ENCODE measurements at places on chromosomes 3 and 15. TPM values are rescaled to one million over a fixed set of nuclear protein-coding genes. Genes with fewer than 3 reads are reported as not detected.

OR5K2 gene
- polyA plus RNA-seq: not detected

MYD88 gene
- 48.9 TPM for polyA plus RNA-seq

ATP10A gene
- polyA plus RNA-seq: not detected

DNA sequence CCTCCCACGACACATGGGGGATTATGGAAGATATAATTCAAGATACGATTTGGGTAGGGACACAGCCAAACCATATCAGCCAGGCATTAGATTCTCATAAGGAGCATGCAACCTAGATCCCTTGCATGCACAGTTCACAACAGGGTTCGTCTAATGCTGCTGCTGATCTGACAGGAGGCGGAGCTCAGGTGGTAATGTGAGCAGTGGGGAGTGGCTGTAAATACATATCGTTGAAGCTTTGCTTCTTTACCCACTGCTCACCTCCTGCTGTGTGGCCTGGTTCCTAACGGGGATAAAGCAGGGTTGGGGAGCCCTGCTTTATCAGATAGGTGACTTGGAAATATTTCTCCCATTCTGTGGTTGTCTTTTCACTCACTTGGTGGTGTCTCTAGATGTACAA lies 14.8 kb downstream of the DOCK3 start:
- no peak for DNase-seq

MYL3 gene
- not detected for polyA plus RNA-seq

SLC24A5 gene
- polyA plus RNA-seq: not detected

GRCh38 chr3:105158286-105158685 lies 208.4 kb upstream of the ALCAM start:
- no peak for DNase-seq

GRCh38 chr15:53536479-53537120 lies 222.9 kb downstream of the WDR72 start:
- DNase-seq: no peak

DNA sequence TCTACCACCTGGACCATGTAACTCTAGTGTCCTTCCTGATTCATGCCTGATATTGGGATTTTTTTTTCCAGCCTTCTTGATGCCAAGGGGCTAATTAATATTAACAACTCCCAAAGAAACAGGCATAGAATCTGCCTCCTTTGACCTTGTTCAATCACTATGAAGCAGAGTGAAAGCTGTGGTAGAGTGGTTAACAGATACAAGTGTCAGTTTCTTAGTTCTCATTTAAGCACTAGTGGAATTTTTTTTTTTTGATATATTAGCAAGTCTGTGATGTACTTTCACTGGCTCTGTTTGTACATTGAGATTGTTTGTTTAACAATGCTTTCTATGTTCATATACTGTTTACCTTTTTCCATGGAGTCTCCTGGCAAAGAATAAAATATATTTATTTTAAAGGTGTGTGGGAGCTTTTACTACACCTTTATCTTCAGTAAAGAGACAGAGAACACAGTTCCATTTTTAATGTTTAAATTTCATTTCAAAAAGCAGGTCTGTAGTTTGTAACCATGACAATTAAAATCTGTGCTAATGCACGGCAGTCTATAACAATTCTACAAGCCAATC lies 67.1 kb downstream of the TOP2B start:
- DNase-seq: no peak

EXD1 gene
- polyA plus RNA-seq: not detected

- no peak for DNase-seq
These were observed 29.2 kb downstream of the IDH2 start for GRCh38 chr15:90072978-90073640.

UTS2B gene
- polyA plus RNA-seq: 0.11 TPM

GTF2E1 gene
- 7.3 TPM for polyA plus RNA-seq

ALDH1L1 gene
- not detected for polyA plus RNA-seq

IL17RD gene
- 0.29 TPM for polyA plus RNA-seq

CHRNB4 gene
- 0.03 TPM for polyA plus RNA-seq

DNA sequence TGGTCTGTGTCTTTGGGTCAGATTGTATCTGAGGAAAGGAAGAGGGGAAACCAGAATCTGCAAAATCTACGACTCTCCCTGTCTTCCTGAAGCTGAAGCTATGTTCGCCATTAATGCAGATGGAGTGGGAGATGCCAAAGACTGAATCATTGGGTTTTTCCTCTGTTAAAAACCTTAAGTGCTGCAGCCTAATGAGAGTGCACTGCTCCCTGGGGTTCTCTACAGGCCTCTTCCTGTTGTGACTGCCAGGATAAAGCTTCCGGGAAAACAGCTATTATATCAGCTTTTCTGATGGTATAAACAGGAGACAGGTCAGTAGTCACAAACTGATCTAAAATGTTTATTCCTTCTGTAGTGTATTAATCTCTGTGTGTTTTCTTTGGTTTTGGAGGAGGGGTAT lies 24.0 kb downstream of the RMDN3 start:
- DNase-seq: peak; percentile 73

DNA sequence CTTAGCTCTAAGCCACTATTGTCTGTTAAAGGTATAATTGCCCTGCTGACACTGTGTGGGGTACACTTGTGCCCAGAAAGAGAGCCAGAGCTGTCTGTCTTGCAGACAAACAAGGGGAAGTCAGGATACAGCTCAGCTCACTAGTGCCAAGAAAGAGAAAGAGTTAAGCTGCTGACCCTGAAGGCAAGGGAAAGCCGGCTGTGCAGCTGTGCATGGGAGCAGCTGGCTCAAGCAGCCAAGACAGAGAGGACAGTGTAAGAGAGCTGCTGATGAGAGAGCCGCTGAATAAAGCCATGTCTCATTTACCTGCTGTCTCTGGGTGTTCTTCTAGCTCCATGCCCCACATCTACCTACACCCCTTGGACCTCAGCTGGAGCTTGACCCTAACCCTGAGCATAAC lies 428.1 kb upstream of the NAALADL2 start:
- DNase-seq: no peak

DNA sequence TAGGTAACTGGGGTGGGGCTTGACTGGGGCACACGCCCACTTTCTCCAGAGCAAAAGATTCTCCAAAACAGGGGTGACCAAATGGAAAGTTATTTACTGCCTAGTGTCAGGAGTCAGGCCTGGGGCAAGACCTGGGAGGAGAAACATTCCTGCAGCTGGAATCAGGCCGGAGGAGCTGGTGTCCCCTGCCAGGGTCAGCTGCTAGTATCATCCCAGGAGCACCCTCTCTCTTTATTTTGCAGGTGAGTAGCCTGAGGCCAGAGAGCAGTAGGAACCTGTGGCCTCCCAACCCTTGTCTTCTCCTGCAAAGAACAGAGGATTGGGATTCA lies 32.9 kb downstream of the DNAJB8 start:
- DNase-seq: no peak

DNA sequence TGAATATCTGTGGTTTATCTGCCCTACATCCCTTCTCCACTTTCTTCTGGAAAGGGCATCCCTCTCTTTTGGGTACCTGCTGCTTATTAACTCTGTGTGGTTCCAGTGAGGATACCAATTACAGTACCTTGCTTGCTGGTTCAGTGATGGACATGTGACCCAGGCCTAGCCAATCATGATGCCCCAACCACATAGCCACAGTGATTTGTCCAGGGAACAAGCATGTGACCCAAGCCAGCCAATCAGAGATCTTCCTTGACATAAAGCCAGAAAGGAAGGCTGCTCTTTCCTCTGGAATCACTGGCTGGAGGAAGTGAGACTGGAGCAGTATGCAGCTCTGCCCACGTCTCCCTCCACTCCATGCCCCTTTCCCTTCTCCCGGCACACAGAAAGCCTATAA lies 10.9 kb upstream of the TMEM158 start:
- DNase-seq: no peak

ATP1B3 gene
- polyA plus RNA-seq: 243 TPM

DNA sequence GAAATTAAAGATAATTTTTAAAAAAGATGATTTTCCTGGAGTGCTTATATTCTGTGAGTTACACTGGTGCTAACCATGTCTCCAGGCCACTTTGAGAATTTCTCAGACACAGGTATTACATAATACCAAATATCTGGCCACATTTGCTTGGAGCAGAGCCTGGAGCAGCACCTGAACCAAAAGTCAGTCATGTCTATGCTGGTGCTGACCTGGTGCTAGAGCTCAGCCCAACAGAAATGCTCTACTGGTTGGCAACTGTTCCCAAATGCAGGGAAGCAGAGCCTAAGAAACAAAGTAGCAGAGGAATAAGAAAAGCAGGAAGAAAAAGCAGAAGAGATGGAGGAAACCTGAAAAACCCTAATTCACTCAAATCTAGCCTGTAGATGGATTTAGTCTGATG lies 135.7 kb upstream of the SLC7A14 start:
- no peak for DNase-seq

SLC9C1 gene
- not detected for polyA plus RNA-seq

DNA sequence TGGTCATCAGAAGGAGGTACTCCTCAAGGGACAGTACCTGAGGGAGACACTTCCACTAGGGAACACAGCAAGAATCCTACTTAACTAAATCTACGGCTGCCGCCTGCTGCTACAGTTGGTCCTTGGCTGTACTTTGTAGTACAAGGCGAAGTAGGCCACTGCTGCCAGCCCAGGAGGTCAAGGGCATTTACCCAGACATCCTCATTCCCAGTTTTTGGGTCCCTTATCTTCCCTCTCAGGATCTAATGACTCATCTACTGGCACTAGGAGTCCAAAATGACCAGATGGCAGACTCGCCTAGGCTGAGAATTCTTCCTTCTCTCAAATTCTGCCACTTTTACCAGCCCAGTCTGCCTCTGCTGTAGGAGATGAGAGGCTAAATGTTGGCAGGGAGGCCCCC lies 27.1 kb upstream of the LAMP3 start:
- DNase-seq: peak; percentile 69

ILDR1 gene
- polyA plus RNA-seq: not detected

USP50 gene
- not detected for polyA plus RNA-seq

- no peak for DNase-seq
These were observed 995 bp downstream of the CHST14 start for GRCh38 chr15:40471808-40472150.

- peak; percentile 46 for DNase-seq
These were observed 74.4 kb downstream of the DHX30 start for GRCh38 chr3:47877290-47877689.

GRCh38 chr3:196989721-196990262 lies 21.2 kb upstream of the PIGZ start:
- DNase-seq: no peak

DNA sequence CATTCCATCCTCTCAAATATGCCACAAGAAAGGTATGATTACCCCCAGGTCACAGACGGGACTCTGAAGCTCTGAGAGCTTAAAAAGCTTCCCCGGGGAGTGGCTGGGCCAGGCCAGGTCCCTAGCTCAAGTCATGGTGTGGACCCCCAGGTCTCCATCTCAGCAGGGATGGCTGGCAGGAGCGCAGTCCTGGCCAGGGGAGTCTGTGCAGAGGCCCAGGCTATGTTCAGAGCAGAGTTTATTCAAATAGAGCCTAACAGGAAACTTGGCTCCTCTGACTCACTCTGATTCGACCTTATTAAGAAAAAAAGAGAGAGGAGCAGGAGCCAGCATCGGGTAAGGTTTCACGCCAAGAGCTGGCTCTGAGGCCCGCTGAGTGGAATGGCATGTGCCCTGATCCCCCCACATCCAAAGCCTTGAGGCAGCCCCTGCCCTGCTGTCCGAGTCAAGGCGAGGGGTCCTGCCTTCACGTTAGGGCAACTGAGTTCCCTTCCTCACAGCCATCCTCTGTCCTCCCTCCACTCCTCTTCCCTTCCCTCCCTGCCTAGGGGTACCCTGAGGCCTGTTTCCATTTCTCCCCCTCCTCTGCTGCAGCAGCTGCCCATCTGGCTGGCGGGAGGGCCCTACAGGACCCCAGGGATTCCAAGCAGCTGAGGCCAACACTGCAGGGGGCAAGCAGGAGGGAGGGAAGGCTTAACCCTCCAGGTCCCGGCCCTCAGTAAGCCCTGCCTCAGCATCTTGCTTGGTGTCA lies 1.9 kb upstream of the LOXL1 start:
- DNase-seq: peak; percentile 78

DNA sequence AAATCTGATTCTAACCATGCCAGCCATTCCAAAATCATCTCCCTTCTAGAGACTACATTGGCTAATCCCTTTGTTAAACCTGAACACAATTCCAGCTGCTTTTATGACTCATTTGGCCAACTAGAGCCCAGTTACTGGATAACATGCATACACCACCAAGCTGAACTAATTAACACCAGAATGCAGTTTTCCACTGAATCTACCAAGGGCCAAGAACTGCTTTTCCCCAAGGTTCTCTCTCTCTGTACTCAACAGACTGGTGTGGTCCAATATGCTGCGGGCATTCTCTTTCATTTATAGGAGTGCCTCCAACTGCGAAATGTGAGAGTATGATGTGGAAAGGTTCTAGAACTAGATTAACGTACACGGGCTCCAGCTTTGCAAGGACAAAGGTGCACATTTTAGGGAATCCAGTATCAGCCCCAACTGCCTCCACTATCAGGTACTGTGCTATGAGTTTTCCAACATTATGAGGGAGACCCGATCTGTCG lies 1.5 kb downstream of the CHSY1 start:
- peak; percentile 72 for DNase-seq

DNA sequence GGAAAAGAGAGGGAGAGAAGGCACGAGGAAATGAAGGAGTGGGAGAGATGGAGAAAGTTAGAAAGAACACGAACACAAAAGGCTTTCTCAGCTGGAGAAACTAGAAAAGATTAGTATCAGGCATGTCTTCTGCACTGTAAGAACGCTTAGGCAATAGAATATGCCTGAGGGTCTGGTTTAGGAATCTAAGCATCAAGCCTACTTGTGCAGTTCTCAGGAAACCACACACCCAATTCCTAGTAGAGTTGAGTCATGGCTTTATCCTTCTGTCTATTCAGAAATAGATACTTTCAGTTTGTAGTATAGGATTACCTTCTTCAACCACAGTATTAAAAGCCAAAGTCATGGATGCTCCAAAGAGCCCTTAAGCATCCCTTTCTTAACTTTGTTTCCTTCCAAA lies 969.4 kb downstream of the NTRK3 start:
- no peak for DNase-seq

DNA sequence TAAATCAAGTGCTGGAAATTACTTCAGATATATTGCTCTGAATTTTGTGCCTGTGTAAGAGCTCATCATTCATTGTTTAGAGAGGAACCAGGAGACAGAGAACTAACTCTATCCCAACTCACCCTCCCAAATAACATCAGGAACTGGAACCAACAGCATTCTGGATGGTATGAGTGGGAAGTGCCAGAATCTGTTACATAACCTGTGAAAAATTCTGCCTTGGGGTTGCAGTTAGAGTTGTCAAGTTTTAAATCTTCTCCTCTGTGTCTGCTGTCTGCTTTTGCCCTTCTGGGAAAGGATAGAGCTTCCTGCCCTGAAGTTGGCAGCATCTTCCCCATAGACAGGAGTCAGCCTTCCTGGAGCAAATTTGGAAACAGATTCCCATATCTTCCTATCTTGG lies 41.2 kb downstream of the TIMP4 start:
- no peak for DNase-seq

ROPN1 gene
- not detected for polyA plus RNA-seq

GRCh38 chr3:128180436-128180835 lies 27.2 kb downstream of the EEFSEC start:
- DNase-seq: no peak

TMEM212 gene
- polyA plus RNA-seq: 0.14 TPM

NCK1 gene
- 19.3 TPM for polyA plus RNA-seq

CCDC191 gene
- polyA plus RNA-seq: 1.4 TPM

DNA sequence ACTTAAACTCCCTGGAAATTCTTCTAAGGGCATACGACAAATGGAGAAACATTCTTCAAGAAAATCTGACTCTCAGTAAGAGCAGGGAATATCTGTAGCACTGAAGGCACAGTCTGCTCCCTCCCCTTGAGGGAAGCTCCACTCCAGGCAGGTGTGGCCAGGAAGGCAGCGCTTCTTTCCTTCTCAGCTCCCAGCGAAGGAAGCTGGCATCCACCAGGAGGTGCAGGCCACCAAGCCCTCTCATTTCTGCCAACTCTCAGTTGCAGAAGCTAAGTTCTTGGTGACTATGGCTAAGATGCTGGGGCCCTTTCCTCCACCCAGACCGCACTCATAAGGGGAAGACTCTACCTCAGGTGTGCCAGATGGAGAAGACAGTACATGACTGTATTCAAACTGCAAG lies 37.7 kb upstream of the SLC41A3 start:
- no peak for DNase-seq
